ENCODE measurements at places on chromosomes 1 and 21. TPM values are rescaled to one million over a fixed set of nuclear protein-coding genes. Genes with fewer than 3 reads are reported as not detected.

GRCh38 chr1:193868425-193868824 lies 682.0 kb upstream of the B3GALT2 start:
- DNase-seq, result no peak

Gene ZNF695
- total RNA-seq, result 0.95 TPM

DNA sequence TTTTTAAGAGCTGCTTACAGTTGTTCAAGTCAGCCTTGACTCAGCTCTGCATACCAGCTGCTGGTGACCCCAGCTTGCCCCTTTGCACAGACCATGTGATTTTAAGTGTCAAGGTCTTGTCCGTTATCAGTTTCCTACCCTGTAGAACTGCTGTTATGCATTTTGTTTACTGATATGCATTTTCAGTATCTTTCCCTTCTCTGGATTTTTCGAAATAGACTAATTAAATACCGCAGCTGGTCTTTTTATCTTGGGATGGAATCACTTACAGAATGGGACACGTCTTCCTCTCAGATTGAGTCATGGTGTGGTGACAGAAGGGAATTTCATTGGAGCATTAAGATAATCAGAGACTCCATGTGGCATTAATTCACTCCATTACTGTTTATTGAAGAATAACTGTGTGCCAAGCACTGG lies 145.6 kb downstream of the FMN2 start:
- DNase-seq, result no peak

DNA sequence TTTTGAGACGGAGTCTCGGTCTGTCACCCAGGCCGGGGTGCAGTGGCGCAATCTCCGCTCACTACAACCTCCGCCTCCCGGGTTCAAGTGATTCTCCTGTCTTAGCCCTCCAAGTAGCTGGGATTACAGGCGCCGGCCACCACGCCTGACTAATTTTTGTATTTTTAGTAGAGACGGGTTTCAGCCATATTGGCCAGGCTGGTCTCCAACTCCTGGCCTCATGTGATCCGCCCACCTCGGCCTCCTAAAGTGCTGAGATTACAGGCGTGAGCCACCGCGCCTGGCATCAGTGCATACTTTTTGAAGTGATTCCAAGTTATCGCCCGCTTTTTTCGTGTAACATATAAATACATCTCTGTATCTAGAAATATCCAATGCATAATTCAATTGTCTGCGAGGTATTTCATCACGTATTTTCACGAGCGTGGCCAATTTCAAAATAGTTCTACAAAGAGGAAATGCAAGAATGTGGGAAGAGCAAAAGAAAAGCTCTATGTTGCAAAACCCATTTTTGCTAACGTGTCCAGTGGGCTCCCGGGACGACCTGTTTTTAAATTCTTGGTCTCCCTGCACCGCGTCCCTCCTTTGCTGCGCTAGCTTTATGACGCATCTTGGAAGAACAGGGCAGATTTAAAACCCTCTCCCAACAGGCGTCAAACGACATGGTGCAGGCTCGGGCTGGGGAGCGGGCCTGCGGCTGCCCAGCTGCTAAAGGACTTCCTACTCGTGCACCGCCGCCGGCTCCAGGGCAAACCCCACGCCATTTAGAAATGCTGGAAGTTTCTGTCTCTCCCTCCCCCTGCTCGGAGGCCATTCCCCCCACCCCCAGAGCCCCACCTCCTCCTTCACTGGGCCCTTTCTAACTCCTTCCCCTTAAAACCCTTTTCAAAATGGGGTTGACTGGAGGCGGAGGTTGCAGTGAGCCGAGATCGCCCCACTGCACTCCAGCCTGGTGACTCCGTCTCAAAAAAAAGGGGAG lies 923 bp upstream of the IFNGR2 start:
- DNase-seq, result peak; percentile 55

DNA sequence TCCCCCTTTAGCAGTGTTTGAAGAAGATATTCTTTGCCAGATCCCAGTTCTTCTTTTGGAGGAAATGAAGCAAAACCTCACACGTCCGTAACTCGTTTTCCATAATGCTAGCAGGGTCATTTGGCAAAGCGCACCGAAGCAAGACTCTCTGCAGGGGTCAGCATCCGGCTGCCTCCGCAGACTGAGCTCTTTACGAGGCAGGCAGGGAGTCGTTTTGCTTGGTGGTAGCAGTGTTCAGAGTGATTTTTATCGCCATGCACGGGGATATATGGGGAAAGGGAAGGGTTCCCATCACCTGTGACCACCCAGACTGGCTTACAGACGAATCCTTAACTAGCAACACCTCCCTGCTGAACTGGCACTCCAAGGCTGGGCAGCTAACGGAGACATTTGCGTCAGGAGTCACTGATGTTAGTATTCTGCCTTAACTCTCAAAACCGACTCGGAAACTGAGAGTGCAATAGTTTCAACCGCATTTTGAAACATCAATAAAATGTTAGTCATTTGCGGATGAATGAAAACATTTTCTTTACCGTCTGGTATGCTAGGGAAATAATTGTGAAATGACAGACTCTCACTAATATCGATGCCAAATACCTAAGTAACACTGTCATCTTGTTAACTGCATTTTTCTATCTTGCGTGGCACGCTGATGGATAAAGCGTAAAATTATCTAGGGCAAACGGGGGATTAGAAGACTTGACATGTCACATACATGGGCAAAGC lies 2.2 kb upstream of the NEGR1 start:
- DNase-seq, result peak; percentile 60

DNA sequence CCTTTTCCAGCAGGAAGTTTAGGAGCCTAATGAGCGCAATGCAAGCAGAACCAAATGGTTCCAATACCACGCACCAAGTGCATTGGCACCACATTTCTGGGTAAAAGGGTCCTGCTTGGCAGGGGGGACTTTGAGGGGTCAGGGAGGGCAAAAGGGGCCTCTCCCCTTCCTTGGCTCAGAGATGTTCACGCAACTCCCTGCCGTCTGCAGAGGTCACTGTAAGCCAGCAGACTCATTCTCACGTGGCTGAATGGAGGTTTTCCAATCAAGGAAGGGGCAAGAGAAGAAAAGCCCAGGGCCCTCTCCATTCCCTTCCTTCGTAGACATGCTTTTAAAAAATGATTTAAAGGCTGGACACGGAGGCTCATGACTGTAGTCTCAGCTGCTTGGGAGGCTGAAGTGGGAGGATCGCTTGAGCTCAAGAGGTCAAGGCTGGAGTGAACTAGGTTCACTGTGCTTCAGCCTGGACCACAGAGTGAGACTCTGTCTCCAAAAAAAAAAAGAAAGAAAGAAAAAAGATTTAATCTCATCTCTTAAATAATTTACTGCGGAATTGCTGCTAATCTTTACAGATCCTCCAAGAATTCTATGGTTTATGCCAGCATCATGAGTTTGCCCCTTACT lies 80.3 kb downstream of the RUNX3 start:
- peak; percentile 71 for DNase-seq

Gene EXTL1
- total RNA-seq, result not detected

Gene OR2T8
- total RNA-seq, result not detected

DNA sequence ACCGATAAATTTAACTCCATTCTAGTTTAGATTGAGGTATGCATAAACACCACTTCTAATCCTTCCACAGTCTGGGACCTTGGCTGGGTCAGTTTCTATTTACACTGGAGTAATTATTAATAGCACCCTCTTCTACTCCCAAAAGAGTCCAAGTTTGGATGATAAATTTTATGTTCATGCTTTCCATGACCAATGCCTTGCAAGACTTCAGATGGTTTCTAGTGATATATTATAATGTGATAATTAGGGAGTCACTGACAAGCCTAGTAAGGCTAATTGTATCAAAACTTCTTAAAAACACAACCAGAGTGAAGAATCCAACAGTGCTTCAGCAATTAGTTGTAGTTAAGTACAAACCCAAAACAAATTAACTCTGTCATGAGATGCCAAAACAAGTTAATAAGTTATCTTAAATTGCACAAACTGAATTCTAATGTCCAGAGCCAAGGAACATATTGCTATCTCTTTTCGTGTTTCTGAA lies 489.6 kb downstream of the TTLL7 start:
- DNase-seq, result no peak

DNA sequence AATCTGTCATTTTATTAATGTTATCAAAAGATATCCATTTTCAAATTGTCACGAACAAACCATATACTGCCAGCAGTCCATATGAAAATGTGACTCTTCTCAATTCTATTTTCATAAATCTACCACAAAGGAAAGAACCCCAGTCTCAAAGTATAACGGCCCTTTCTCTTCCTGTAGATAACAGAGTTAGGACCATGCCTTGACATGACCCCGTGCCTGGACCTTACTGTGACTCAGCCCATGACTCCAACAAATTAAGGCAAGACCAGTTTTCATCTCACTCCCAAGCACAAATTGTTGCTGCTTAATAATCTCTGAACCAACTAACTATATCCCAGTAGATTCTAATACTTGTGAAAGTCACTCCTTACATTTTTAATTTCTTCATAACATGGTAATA lies 124.4 kb upstream of the NFIA start:
- no peak for DNase-seq

GRCh38 chr1:39441797-39442196 lies 49.6 kb upstream of the BMP8A start:
- no peak for DNase-seq

Gene SPRR1B
- total RNA-seq, result not detected

DNA sequence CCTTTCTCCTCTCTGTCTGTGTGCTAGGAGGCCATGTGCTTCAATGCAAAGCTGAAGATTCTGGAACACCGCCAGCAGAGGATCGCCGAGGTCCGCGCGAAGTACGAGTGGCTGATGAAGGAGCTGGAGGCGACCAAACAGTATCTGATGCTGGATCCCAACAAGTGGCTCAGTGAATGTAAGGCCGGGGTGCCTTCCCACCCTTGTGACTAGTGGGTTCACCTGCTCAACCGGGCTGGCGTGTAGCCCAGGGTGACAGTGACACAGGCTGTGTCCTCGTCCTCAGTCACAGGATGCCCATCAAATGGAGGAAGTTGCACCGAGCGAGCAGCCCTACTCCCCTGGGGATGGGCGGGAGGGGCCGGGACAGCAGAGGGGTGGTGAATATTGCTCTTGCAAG lies 544.1 kb downstream of the KIF26B start:
- no peak for DNase-seq

DNA sequence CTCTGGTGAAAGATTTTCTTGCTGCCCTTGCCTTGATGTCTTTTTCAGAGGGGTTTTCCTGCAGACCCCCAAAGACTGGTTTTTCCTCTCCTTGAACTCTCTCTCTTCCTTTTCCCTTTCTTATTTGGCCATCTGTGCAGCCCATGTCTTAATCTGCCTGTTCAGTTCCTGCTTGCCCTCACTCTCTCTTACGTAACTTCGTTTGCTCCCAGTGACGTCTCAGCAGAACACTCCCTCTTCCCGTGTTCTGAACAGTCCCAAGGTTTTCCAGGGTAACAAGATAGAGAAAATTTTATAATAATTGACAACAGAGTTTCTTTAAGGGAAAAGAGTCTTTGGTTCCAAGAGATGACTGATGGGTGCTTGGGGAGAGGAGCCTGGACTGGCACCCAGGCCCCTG lies 109.1 kb upstream of the LMO4 start:
- no peak for DNase-seq

- no peak for DNase-seq
Measured at GRCh38 chr1:169615803-169616202, 14.1 kb downstream of the SELP start.

GRCh38 chr1:62686822-62687221 lies 1.4 kb downstream of the DOCK7 start:
- peak; percentile 43 for DNase-seq

DNA sequence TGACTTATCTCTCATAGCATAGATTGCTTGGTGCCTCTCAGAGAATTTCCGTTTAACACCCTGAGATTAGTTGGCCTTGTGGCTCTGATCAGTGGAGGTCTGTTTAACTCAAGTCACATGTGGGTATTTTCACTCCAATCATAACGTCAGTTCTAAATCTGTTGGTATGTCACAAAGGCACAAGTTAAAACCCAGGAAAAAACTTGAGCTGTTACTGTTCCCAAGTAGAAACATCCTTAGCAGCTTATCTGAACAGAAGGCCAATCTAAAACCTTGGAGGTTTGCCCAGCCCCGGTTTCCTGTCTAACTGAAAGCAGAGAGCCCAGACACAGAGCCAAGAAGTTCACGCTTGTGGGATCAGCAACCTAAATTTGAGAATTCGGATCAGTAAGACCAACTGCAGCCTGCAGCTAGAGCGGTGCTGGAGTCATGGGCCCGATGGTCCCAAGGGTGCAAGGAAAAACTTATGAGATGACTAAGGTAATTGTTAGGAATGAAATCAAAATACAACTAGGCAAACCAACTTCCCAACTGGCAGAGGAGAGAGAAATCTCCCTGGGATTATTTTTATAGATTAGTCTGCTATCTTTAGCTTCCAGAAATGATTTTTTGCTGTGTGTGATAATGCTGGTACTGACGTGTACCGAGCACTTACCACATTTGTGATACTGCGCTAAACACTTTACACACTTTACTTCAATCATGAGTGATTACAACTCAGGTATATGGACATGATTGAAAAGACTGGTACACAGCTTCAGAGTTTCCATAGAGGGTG lies 90.2 kb upstream of the C1orf21 start:
- DNase-seq, result no peak

Data from activated CD4-positive, alpha-beta T cell treated with anti-CD3 and anti-CD28 coated beads, Interleukin-2, amount 10 ng/mL, durations not matched to agents 24 days and 14 days (primary cell).